ENCODE measurements at places on chromosomes 16 and 17.

GRCh38 chr16:74999219-74999608 is 390 bp downstream of the ZNRF1 start:
- no peak for DNase-seq

- DNase-seq = no peak
Observed at GRCh38 chr16:23434380-23434779, 18.6 kb downstream of the COG7 start.

DNA sequence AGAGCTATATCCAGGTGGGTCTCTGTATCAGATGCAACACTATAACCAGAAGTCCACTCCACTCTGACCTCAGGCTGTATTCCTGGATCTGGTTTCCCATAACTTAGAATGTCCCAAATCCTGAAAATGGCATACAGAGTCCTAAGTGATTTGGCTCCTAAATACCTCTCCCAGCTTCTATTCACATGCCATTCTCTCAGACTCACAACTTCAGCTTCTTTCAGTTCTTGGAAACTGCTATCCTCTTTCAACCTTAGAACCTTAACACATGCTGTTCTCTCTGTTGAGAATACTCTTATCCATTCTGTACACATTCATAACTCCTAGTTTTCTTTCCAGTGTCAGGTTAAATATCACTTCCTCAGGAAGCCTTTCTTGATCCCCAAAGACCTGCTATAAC is 132.0 kb downstream of the BRIP1 start:
- DNase-seq = no peak

GRCh38 chr16:894841-895240 is 75.9 kb downstream of the LMF1 start:
- no peak for DNase-seq

DNA sequence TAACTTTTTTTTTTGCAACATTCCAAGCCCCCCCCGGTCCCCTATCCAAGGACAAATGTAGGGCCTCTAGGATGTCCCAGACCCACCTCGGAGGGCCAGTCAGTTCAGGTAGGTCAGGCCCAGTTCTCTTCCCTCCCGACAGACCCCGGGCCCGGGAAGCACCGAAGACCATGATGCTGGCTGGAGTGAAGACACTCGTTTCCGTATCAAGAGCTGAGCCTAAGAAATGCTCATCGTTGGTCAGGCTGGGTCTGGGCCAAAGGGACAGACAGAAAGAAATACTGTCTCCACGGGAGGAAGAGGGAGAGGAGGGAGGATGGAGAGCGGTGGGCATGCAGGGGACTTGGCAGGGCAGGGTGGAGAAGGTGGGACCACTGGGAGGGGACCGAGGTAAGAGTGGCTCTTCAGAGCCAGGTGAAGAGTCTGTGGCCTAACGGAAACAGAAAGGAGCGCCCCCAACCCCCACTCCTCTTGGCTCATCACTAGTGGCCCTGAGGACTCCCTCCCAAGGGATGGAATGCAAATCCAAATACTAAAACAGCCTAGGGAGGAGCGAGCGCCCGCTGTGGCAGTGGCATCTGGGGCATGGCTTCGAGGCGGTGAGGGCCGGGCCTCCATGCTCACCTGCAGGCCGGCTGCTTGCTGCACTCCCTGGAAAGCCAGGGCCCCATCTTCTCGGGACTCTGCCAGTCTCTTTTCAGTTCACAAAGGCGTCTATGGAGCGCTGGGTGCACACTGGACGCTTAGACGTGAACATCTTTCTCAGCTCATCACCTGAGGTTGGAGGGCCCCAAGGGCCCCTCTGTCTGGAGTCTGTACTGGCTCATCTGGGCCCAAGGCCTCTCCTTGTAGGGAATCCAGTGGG is 1.7 kb upstream of the ROGDI start:
- no peak for DNase-seq

GRCh38 chr16:83964684-83965443 is 3.2 kb upstream of the NECAB2 start:
- DNase-seq = no peak

DNA sequence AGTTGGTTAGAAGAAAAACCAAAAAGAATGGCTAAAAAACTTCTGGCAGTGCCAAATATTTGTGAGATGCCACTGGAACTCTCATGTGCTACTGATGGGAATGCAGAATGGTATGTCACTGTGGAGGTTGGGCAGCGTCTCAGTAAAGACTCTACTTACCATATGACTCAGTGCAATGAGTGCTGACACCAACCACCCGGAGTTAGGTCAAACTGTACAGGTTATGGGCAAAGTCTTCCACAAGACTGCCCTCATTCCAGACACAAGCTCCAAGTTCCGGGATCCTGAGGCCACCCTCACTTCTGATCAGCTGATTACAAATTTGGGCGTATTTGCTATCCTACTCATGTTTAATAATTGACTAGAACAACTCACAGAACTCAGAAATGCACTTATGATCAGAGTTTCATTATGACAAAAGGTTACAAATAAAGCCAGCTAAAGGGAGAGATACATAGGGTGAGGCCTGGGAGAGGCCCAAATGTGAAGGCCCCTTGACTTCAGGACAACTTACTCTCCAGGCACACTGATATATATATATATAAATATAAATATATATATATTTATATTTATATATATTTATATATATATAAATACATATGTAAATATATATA is 114.9 kb downstream of the TRIM37 start:
- DNase-seq = no peak

GRCh38 chr17:1231456-1231855 is 38.8 kb upstream of the BHLHA9 start:
- DNase-seq = no peak

DNA sequence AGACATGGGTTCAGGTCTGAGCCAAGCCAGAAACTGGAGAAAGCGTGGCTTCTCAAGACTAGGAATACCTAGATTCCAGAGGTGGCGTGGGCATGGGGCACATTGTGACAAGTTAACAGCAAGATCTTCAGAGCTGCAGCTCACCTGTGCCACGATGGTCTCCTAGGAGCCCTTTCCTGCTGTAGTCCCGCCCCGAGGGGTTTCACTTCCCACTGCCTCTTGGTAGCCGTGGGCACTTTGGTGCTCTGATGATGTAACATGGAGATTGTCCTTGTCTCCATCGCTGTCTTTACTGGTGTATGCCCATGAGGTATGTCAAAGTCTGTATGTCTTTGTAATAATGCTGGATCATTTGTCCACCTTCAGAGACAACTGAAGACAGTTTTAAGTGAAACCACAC is 89.7 kb downstream of the WWOX start:
- no peak for DNase-seq

DNA sequence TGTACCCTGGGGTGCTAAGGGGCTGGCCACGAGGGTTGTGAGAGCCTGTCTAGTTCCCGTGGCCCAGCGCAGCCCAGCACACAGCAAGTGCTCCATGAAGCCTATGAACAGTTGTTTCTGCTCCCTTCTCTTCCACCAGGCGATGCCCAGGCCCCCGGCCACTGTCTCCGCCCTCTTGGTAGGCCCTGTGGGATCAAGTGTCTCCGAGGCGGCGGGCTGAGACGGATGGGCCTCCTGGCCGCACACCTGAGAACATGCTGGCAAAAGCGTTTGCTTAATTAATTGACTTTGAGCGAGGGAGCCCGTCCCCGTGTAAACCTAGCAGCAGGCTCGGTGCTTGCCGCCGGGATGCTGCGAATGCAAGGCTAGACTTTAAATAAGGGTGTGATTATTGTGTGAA is 129.7 kb upstream of the GSE1 start:
- no peak for DNase-seq

GRCh38 chr16:24723663-24724062 is 5.8 kb upstream of the TNRC6A start:
- DNase-seq = no peak

- no peak for DNase-seq
Observed at GRCh38 chr17:80763293-80763867, 218.7 kb downstream of the RPTOR start.

DNA sequence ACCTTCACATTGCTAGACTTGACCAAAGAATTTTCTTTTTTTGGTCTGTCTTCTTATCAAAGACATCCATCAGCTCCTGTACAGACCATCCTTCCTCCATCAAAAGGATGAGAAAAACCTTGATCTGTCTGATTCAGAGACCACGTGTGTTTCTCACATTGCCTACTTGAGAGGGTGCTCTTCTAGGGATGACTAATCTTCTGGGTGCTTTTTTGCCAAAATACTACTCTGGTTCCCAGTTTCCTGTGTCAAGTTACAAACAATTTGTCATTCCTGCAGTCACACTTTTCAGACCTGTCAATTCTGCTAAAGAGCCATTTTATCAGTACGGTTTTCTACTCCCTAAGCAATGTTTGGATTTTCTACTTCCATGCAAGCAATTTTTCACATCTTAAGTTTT is 492.2 kb downstream of the CDH11 start:
- DNase-seq = no peak

DNA sequence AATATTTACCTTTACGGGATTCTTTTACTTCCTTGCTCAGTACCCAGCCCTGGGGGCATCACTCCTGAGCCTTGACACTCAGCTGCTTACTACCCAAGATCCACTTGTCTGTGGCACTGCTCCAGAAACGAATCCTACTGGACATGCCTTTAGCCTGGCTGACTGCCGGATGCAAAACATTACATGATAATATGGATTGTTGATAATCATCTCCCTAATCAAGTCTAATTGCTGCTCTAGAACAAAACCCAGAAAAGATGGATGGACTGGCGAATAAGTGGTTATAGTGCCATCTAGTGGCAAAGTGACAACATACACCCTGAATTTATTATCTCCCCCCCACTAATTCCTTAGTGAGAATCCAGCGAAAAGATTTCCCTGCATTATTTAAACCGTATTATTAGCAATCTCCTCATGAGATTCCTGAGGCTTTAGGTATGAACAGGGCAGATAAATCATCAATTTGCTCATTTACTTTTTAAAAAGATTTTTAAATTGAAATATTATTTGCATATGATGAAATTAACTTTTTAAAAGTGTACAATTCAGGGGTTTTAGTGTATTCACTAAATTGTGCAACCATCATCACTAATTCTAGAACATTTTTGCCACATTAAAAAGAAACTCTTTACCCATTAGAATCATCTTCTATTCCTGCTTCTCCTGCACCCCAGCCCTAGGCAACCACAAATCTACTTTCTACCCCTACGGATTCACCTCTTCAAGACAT is 61.6 kb downstream of the RGS9 start:
- no peak for DNase-seq

DNA sequence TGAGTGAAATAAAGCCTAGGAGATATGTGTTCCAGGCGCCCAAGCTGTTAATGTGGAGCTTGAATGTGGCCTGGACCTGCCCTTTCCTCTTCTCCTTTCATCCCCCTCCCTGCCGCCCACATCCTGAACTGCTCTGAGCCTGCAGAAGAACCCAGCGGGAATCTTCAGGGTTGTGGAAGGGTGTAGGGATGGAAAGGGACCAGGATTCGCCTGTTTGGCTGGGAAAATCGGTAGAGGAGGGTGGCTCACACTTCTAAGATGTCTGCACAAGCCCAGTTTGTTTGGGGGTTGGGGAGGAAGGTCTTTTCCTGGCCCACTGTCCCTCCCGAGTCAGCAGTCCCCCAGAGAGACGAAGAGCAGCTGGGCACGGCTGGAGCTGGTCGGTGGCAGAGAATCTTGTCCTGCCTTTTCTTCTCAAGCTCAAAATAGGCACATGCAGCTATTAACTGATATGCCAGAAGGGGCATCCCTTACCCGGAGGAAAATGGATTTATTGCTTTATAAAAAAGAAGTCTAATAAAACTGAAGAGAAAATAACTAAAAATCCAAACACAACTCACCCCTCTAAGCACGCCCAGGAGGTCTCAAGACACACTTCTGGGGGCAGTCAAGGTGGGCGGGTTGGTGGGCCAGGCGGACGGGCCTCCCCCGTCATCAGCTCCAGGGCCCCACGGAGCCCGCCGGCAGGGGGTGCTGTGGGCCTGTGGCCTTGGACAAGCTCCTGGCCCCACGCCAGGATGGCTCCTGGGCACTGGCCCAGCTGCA is 11.5 kb upstream of the PITPNA start:
- DNase-seq = no peak

DNA sequence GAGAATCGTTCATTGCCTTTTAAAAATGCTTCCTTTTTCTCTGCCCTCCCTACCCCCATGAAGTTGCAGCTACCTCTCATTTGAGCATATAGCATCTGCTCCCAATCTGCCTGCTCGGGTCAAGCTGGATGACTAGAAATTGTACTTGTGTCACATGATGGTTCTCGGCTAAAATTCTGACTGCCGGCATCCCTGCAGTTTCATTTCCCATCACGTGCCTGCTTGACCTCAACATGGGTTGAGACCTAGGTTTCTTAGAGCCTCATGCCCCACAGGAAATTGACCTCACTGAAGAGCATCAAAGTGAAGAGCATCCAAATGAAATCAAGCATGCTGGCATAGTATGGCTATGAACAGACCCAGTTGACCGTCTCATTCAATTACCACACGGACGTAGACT is 581.6 kb upstream of the PSMD7 start:
- DNase-seq = no peak

DNA sequence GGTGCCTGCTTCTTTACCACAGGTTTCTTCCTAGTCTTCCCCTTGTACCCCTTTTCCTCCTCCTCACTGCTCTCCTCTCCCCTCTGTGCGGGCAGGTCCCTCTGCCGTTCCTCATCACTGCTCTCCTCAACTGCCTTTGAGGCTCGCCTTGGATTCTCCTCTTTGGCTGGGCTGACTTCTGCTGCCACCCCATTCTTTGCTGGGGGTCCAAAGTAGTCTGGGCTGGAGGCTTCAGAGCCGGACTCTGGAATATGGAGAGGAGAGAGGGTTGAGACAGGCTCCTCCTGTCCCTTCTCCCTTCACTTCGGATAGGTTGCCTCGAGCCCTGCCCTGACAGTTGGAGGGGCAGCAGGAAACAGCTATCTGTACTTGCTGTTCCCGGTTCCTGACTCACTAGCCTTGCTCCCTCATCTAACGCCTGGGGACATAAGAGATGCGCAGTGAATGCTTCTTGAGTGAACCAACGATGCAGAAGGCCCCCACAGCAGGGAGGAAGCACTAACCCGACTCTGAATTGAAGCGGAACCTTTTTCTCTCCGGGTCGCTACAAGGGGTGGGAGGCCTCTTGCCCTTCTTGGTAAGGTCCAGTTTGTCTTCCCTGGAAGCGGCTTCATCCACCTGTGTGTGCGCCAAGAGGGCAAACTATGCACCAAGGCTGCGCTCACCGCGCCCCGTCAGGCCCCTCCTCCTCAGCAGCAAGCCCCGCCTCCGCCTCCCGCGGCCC is 655 bp downstream of the HIRIP3 start:
- DNase-seq = no peak

GRCh38 chr17:4858882-4859260 is 25.7 kb downstream of the MINK1 start:
- no peak for DNase-seq

- no peak for DNase-seq
Observed at GRCh38 chr17:80876950-80877728, 114.5 kb upstream of the CHMP6 start.

- DNase-seq = no peak
Observed at GRCh38 chr17:1058423-1059130, 61.6 kb downstream of the TIMM22 start.
